ENCODE measurements at places on chromosomes 16 and 17.

DNA sequence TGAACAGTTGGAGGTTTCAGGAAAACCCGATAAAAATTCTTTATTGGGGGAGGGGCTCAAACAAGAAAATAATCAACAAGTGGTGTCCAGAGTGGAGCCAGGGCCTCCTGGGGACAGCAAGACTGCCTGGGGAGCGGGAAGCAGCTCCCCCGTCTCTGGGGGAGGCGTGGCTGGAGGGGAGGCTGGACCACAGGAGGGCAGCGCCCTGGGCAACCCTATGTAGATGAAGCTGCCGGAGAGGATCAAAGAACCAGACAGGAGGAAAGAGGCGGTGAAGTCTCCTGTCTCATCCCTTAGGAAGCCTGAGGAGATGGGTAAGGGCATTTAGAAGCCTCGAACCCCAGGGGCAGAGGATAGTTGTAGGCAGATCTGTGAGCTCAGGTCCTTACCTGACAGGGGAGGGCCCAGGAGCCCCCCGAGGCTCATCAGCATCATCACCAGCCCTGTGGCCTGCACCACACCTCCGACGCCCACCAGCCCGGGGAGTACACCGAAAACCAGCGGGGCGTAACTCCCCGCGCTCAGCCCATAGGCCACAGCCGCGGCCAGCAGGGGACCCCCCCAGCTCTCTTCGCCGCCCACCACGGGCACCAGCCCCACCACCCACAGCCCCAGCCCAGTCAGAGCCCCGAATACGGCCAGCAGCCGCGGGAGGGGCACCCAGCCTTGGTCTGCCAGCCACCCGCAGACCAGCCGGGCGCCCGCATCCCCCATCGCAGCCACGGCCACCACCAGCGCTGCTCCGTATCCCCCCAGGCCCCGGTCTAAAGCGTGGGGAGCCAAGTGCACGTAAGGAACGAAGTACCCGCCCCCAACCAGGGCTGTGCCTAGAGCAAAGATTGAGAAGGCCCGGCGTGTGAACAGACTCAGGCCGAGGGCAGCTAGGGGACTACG is 2.0 kb downstream of the SLC16A11 start:
- DNase-seq = no peak

GRCh38 chr17:55730380-55730779 is 7.7 kb upstream of the TMEM100 start:
- no peak for DNase-seq

- no peak for DNase-seq
These were observed 4.7 kb upstream of the WDR24 start for GRCh38 chr16:694863-695354.

GRCh38 chr16:13203725-13204124 is 302.3 kb downstream of the SHISA9 start:
- DNase-seq = no peak

- DNase-seq = no peak
These were observed 33.8 kb downstream of the ESRP2 start for GRCh38 chr16:68202091-68202519.

DNA sequence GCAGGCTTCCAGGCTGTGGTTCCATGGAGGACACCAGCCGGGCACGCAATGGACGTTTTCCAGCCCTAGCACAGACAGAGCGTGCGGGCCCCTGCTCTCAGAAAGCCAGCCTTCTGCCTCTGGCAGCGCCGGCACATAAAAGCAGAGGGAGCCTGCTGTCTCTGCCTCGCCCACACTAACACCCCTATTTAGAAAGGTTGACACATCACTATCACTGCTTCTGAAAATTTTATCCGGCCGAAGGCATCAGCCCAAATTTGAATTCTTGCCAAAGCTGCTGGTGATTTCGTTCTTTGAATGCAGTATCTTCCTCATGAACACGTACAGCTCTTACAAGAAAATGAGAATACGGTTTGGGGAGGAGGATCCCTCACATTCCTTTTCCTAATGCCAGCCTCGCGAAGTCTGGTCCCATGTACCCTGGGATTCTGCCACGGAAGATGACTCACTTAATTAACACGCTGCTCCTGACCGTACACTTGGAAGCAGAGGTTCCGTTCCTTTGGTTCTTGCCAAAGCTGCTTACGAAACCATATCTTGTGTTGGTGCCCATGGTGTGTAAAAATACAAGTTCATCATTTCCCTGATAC is 1.3 kb upstream of the RAB11FIP3 start:
- peak; percentile 48 for DNase-seq

- DNase-seq = no peak
These were observed 33.3 kb downstream of the MYH3 start for GRCh38 chr17:10623737-10624338.
